NCI-H345 (cell line): ENCODE measurements at places on chromosomes 2 and 18.
A peak's percentile ranks its signal among the peaks of the same experiment; 100 is the strongest.

DNA sequence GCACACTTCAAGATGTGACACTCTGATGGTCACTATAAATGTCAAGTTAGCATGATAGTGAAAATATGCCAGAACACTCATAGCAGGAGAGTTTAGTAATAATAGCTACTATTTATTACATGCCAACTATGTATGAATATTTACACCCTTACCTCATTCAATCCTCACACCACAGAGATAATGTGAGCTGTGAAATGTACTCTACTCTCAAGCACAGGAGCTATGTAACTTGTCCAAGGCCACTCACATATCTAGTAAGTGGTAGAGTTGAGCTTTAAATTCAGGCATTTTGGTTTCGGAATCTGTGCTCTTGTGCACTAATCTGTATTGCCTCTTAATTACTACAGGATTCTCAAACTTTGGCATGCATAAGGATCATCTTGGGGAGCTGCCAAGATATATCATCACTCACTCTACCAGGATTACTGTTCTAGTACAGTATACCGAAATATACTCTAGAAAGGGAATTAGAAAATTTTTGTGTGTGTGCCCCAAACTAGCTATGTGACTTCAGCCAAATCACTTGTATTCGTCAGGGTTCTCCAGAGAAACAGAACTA lies 154.3 kb downstream of the PLCL1 start:
- no peak for DNase-seq

DNA sequence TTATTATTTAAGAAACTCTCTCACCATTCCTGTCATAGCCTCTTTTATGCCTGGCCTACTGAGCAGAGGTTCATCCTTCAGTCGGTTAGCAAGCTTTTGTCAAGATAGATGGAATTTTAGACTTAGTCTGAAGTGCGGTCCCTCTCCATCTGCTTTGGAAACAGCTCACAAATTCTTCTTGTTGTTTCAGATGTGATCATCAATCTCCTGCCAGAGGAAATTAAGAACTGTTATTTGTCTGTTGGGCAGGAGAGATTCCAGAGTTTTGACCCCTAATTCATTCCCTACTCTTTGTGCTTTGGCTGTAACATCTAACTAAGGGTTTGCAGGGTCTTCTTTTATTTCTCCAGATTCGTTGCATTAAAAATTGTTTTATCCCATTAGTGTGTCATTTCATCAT lies 56.4 kb downstream of the LRRTM1 start:
- DNase-seq: no peak

DNA sequence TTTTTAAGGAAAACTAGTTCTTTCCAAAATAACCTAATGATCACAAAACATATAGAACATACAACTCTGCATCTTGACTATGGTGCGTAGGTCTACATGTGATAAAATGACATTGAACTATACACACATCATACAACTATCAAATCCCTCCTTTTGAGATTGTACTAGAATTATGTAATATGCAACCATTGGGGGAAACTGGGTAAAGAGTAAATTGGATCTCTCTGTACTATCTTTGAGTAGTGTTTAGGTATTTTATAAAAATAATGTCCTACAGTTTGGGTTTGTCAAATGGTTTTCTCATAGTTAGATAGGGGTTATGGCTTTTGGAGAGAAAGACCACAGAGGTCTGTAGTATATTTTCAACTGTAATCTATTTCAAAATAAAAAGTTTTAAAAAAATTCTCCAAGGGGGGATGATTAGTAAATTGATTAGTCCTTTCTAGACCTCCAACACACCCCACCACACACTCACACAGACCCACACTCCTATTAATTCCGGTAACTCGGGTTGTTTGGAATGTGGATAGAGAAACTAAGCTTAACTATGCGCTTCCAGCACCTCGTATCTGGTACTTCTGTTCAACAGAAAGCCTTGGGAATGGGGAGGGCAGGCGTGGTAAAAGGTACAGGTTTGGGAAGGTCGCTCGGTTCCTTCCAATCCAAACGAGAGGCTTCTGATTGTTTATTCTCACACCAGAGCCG lies 695 bp upstream of the BIRC6 start:
- DNase-seq: peak; percentile 33

DNA sequence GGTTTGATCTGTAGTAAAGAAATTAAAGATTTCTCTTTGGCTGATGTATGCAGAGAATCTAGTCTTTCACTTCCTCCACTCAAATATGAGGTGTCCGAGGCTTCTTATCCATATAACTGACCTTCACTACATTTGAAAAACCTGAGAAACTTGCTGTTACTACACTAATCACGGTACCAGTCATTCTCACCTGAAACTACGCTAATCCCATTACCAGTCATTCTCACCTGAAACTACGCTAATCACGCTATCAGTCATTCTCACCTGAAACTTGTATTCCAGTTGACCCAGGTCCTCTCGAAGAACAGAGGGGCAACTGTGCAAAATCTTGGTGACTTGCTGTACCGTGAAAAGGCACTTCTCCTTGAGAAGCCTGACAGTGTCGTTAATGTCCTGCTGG lies 5.1 kb downstream of the MTERF4 start:
- DNase-seq: no peak

- DNase-seq: no peak
These were observed 122.1 kb upstream of the SLC39A10 start for GRCh38 chr2:195534971-195535370.

- DNase-seq: no peak
These were observed 55.1 kb downstream of the RBBP8 start for GRCh38 chr18:22988208-22988607.

GRCh38 chr2:235447210-235447609 lies 46.6 kb upstream of the AGAP1 start:
- DNase-seq: no peak

DNA sequence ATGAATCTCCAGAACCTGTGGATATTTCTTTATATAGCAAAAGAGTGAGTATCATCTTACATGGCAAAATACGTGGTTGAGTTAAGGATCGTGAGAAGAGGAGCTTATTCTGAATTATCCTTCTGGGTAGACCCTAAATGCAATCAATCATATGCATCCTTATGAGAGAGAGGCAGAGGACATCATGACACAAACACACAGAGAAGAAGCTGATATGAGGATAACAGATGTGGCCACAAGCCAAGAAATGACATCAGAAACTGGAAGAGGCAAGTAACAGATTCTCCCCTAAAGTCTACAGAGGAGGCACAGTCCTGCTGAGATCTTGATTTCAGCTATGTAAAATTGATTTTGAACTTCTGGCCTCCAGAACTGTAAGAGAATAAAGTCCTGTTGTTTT lies 730.2 kb upstream of the ZNF804A start:
- DNase-seq: no peak

DNA sequence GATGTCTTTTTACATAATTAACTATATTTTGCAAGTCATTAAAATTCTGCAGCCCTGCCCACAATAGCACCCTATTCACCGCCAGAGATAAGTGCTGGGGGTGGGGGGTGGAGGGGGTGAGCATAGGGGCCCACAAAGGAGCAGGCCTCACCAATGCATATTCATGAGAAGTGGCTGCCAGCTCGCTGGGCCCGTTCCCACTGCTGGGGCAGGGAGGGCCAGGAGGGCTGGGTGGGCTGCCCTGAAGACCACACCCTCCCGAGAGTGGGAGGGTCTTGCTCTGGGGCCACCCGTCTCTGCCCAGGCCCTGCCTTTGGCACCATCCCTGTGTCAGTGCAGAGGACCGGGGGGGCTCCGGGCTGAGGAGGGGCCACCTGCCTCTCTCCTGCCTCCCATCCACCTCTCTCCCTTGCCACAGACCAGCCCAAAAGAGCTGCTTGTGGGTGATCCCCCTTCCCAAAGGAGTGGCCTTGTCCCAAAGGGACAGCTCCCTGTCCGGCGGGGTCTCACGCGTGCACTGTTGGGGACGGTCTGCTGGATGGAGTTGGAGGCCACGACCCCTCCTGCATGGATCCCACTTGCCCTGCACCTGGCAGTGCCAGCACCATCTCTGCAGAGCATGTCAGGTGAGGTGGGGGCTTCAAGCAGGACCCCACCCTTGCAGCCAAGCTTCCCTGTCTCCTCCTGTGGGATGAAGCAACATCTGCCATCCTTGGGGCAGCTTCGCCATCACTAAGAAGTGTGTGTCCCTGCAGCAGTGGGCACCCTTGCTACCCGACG lies 138.8 kb upstream of the GPC1 start:
- no peak for DNase-seq

- DNase-seq: no peak
These were observed 36.4 kb downstream of the SCN1A start for GRCh38 chr2:166091439-166091838.

DNA sequence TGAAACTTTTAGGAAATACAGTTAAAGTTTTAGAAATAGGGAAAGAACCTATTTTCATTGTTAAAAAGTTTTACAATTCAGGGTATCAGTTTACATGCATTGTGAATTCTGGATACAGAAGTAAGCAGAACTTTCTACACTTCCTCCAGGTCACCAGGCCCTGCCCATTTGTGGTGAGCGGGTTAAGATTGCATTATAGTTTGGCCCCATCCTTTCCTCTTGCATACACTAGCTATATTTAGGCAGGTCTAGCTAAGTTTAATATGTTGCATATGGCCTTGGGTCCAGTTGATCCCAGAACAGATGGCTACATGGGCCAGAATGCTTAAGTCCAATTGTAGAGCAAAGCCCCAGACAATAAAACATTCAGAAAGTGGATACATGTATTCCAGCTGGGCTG lies 4.8 kb downstream of the VWA3B start:
- no peak for DNase-seq

DNA sequence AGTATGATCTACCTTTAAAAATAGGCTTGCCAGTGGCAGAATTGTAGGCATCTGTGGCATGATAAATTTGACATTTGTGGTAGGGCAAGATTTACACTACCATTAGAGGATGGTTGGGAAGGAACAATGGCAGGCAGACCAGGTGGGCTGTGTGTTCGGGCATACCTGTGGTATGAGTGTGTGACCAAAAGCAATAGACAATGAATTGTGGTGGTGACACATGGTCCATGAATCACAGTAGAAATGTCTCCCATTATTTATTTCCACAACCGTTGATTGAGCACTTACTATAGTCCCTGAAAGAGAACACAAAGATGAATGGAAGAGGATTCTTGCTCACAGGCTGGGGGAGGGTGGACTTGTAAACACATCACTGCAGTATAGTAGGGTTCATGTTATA lies 29.9 kb upstream of the RUFY4 start:
- no peak for DNase-seq

GRCh38 chr2:88027697-88028389 lies 11.5 kb upstream of the RNU2-63P start:
- DNase-seq: no peak

GRCh38 chr2:127740665-127741288 lies 39.5 kb downstream of the SFT2D3 start:
- no peak for DNase-seq

DNA sequence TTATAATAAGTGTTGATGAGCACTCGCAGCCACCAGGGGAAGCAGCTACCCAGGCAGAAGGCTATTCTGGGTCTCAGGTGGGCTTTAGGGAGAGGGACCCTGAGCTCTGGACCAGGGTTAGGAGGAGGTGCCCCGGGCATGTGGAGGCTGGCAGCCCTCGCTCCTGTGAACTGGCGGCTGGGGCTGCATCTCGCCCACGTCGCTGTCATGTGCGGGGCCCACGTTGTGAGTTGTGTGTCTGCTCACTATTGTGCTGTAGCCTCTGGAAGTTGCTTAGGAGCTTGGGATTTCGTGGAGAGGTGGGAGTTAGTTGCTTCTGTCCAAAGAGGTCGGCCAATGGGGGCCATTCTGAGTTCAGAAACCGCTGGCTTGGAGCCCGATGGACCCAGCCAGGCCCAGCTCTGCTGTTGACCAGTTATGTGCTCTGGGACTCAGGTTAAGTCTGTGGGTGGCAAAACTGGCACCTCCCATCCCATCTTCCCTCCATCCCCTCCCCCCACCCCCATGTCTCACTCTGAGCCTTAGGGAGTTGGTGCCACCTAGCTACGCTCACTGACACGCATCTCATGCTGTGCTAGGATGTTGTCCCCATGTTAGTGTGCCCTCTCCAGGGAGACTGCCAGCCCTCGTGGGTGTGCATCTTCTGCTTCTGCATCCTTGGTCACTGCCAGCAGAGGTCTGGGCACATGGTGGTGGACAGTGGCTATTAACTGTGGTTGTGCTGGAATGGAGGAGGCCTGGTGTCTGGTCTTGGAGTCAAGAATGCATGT lies 18.5 kb downstream of the RRM2 start:
- no peak for DNase-seq

DNA sequence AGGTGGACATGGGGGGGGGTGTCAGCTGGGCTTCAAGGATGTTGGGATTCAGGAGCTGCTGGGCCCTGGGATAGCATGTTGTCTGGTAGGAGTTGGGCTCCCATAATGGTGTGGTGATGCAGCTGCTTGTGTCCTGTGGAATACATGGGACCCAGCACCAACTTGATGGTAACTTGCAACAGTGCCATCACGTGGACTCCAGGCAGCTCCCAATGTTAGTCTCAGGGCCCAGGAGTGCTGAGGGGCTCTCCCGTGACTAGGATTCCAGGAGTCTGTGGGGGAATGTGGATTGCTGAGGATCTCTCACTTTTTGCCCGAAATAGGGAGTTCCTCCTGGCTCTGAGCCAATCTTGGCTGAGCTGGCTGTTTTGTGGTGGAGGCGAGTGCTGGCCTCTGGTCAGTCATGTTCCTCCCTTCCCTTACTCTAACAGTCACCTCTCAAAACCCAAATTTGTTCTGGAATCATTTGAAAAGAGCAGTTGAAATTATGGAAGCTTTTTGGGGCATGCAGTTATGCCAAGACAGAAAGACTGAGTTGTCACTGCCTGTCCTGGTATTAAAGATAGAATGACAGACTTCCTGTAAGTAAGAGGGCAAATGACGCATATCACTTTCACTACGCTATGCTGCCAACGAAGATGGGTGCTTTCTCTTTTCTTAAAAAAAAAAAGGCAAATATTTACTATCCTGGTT lies 607.1 kb downstream of the ADCYAP1 start:
- DNase-seq: no peak

- DNase-seq: no peak
These were observed 110.6 kb downstream of the CLIP4 start for GRCh38 chr2:29225814-29226213.

DNA sequence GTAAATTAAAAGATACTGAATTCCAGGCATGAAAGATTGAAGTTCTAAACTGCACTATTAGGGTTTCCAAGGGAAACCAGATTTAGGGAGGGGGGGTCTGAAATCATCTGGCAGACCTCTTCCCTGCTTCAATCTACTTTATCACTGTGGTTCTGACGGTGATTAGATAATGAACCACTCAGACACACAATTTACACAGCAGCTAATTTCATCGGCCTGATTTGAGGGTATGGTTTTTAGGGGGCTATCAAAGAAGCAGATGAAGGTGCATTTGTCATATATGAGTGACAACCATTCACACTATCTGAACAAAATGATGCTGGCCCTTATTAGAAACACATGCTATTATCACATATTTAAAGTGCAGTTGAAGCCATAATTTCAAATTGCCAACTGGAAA lies 106.0 kb downstream of the OLA1 start:
- no peak for DNase-seq

- DNase-seq: no peak
These were observed 61.3 kb upstream of the FHL2 start for GRCh38 chr2:105460048-105460732.

GRCh38 chr2:120396013-120396860 lies 50.3 kb downstream of the INHBB start:
- DNase-seq: peak; percentile 93

DNA sequence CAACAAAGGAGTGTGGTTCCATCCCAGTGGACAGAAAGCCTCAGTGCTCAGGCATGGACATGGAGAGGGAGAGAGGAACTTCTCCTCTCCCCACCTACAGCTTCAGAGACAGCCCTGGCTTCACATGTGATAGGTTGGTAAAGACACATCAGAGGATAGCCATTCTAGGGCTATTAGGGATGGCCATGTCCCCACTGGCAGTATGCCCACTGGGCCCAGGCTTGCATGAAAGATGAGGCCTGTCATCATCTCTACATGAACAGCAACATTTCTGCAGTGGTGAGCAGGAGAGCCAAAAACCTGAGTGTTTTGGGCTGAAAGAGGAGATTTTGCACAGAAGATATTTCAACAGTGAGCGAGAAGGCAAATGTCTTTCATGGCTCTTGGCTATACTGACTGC lies 517.2 kb downstream of the NR4A2 start:
- no peak for DNase-seq
